ENCODE measurements at places on chromosomes 16 and 17.

DNA sequence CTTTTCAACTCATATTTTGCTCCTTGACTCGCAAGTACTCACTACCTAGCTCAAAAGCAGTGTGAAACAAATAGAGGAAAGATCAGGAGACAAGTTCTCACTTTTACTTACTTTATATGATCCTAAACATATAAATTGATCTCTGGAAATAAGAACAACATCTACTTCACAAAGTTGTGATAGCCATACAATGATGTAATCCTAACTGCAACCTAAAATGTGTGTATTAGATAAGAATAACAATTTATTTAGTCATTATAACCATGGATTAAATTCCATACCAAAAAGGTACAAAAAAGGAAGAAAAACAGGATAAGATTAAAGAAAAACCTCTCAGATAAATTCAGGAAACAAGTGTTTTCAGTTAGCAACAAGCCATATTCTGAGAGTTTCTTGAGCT is 103.4 kb downstream of the CDC27 start:
- DNase-seq, result no peak

DNA sequence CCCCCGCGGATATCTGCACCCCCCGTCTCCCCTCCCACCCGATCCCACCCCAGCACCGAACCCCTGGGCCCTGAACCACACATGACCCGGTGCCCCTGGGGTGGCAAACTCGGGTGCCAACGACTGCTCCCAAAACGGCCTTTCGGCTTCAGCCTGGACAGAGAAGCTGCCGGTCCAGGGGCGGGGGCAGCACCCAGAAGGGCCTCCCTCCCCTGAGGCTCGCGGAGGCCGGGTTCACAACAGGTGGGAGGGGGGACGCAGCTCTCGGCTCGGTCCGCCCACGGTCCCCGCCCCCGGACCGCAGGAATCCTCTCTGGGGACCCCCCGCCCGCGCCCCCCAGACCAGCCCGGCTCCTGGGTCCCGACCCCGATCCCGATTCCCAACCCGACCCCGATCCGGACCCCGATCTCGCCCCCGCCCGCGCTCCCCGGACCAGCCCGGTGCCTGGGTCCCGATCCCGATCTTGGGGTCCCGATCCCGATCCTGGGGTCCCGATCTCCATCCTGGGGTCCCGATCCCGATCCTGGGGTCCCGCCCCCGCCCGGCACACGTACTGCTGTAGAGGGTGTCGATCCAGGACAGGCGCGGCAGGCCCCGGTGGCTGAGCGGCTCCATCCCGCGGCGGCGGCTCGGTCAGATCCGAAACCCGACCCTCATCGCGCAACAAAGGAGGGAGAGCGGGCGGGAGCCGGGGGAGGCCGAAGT is 516 bp downstream of the ABR start:
- DNase-seq, result peak; percentile 40

GRCh38 chr16:89573826-89574680 is 1.5 kb upstream of the CPNE7 start:
- no peak for DNase-seq

GRCh38 chr17:79866791-79867518 is 27.7 kb upstream of the CBX4 start:
- peak; percentile 26 for DNase-seq

- no peak for DNase-seq
Measured at GRCh38 chr17:40806131-40806530, 6.4 kb upstream of the KRT28 start.

DNA sequence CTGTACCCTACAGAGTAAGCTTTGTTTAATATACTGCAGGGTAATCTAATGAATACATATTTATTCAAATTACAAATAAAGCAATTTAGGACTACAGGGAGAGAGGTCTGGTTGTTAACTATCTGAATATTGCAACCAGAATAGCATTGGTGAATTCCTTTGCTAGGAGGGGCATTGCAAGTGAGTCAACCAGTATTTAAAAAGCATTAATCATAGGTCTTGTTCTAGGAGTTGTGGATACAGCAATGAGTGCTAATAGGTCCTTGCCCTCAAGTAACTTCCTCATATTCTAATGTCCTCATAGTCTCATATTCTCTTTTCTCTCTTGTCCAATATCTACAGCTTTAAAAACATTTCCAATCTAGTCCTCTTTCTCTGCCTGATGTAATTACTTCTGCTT is 531.4 kb downstream of the CDH11 start:
- no peak for DNase-seq

GRCh38 chr17:57732062-57732461 is 13.0 kb downstream of the CCDC182 start:
- no peak for DNase-seq

- no peak for DNase-seq
Measured at GRCh38 chr17:76957678-76958464, 89.7 kb downstream of the MGAT5B start.

All from CD4-positive, alpha-beta T cell treated with Interleukin-17A for 4 hours (primary cell).